ENCODE measurements at places on chromosomes 2 and 18. TPM values are rescaled to one million over a fixed set of nuclear protein-coding genes. Genes with fewer than 3 reads are reported as not detected.

DNA sequence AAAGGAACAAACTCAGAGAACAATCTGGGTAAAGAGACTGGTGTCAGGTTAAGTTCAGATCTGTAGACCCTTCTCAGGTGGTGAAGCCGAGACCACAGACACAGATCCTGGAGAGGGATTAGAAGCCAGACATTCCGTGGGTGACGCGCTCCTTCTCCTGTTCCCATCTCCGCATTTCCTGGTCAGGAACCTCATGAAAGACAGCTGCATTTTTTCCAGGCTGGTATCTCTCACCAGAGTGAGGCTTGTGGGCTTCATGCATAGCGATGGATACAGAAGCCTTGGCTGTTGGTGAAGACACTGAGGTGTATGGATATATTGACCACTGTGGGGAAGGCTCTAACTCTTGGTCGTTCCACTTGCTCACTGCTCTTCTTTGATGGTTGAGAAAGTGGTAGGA lies 152.6 kb downstream of the FAM210A start:
- no peak overlapping the region for H3K4me3 ChIP-seq
- DNase-seq, result no peak
- no peaks in the 10 kb centered on the region for H3K36me3 ChIP-seq
- H3K27me3 ChIP-seq, result no peaks in the 10 kb centered on the region

DNA sequence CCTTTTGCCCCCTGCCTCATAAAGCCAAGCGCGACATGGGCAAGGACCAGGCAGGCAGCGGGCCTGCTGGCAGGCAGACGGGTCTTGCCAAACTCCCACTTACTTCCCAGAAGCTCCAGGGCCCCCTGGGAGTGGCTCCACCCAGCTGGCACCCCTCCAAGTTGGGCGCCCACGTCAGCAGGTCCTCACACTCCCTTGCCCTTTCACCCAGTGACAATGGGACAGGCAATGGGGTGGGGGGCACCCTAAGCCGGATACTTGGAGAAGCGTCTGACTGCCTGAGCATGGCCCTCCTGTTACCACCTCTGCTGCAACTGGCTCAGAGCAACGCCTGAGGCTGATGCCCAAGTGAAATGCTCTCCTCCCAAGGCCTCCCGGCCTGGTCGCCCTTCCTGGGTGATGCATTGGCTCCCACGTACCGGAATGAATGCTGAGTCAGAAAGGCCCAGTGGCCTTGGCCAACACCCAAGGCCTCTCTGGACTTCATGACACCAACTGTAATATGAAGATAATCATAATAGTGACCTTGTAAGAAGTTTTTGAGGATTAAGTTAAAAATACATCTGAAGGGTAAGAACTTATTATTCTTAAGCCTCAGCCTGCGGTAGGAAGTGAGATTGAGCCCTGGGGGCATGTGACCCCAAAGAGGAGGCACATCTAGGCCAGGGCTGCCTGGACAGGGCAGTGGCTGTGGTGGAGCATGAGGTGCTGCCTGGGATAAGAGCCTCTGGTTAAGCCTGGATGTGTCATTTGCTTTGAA lies 31.6 kb downstream of the KCNK3 start:
- no peak for DNase-seq
- peaks cover 22% of the 10 kb centered on the region for H3K4me1 ChIP-seq

DNA sequence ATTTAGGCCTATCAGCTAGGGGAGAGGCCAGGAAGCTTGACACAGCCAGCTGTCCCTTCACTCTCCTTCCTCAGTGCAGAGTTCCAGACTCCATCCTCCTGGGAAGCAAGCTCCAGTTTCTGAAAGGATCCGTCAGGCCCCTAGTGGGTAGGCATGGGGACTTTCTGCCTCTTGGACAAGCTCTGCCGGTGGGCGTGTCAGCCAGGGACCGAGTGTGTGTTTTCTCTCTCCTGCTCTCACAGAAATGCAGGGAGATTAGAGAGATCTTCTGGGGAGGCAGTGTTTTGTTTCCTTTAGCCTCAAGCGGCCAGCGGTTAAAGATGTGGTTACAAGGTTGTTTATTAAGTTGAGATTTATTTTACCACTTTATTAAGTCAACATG lies 29.9 kb upstream of the OTOS start:
- H3K36me3 ChIP-seq, result no peaks in the 10 kb centered on the region
- H3K4me1 ChIP-seq, result no peaks in the 10 kb centered on the region
- H3K4me3 ChIP-seq, result no peak overlapping the region

- no peak overlapping the region for H3K4me3 ChIP-seq
- no peak overlapping the region for H3K27ac ChIP-seq
- DNase-seq, result no peak
- no peaks in the 10 kb centered on the region for H3K4me1 ChIP-seq
- no peaks in the 10 kb centered on the region for H3K36me3 ChIP-seq
Observed at GRCh38 chr2:187377340-187377739, 70.7 kb downstream of the CALCRL start.

- DNase-seq, result no peak
- no peaks in the 10 kb centered on the region for H3K27me3 ChIP-seq
- H3K36me3 ChIP-seq, result no peaks in the 10 kb centered on the region
- H3K27ac ChIP-seq, result no peak overlapping the region
Observed at GRCh38 chr2:167966937-167967913, 280.2 kb downstream of the STK39 start.

DNA sequence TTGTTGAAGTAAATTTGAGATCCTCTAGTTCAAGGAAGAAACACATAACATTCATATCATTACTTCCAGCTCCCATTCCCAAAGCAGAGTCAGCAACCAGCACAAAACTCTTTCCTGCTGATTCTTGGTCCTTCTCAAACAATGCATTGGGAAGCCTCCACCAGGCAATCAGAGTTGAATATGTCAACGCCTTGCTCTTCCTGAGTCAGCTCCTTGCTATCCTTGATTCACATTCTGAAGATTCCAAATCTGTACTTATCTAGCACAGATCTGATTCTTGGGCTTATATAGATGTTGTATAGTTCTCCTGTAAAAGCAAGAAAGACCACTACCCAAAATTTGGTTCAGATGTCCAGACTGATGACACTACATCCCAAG lies 29.6 kb downstream of the CFAP210 start:
- no peak for DNase-seq
- H3K27me3 ChIP-seq, result no peaks in the 10 kb centered on the region
- H3K27ac ChIP-seq, result no peak overlapping the region
- H3K4me1 ChIP-seq, result no peaks in the 10 kb centered on the region
- no peak overlapping the region for H3K4me3 ChIP-seq

DNA sequence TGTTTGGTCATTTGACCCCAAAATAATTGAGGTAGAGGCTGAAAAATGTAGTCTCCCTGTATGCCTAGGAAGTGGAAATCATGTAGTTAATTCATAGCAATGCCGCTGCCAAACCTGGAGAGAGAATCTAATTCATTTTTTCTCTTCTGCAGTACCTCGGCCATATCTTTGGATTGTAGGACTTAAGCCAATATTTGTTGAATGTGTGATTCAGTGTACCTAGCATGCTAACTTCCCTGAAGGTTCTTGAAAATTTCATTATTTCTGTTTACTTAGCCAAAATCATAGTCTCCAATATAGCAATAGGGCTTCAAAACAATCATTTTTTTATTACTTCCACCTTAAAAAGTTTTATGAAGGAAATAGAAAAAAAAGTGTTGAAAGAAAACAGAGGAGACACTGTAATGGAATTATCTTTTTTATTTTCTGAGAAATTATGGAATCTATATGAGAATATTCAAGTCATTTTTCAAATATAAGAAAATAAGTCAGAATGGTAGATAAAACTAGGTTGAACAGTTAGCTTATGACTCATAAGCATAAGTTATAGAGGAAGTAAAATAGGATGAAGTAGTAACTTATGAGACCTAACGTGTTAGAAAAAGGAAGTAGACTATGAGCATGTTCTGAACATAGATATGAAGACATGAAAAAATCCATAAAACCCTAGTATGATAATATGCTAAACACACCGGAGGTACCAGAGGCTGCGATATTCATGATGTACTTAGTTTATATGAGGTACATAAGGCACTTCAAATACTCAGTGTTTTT lies 35.2 kb upstream of the CDH19 start:
- no peaks in the 10 kb centered on the region for H3K36me3 ChIP-seq
- no peak overlapping the region for H3K4me3 ChIP-seq
- no peaks in the 10 kb centered on the region for H3K4me1 ChIP-seq
- DNase-seq, result no peak
- no peaks in the 10 kb centered on the region for H3K27me3 ChIP-seq

- no peak for DNase-seq
- no peak overlapping the region for H3K27ac ChIP-seq
- H3K27me3 ChIP-seq, result no peaks in the 10 kb centered on the region
- no peak overlapping the region for H3K4me3 ChIP-seq
Observed at GRCh38 chr2:231102772-231103171, 22.1 kb downstream of the HTR2B start.

- no peaks in the 10 kb centered on the region for H3K27me3 ChIP-seq
- H3K4me1 ChIP-seq, result peaks cover 27% of the 10 kb centered on the region
- peak overlapping the region; percentile 37 for H3K27ac ChIP-seq
- no peak overlapping the region for H3K4me3 ChIP-seq
Observed at GRCh38 chr2:42567806-42568400, 529 bp upstream of the MTA3 start.

- H3K36me3 ChIP-seq, result no peaks in the 10 kb centered on the region
- H3K4me3 ChIP-seq, result no peak overlapping the region
- H3K27me3 ChIP-seq, result no peaks in the 10 kb centered on the region
Observed at GRCh38 chr2:116669782-116670181, 1144.7 kb upstream of the DDX18 start.

DNA sequence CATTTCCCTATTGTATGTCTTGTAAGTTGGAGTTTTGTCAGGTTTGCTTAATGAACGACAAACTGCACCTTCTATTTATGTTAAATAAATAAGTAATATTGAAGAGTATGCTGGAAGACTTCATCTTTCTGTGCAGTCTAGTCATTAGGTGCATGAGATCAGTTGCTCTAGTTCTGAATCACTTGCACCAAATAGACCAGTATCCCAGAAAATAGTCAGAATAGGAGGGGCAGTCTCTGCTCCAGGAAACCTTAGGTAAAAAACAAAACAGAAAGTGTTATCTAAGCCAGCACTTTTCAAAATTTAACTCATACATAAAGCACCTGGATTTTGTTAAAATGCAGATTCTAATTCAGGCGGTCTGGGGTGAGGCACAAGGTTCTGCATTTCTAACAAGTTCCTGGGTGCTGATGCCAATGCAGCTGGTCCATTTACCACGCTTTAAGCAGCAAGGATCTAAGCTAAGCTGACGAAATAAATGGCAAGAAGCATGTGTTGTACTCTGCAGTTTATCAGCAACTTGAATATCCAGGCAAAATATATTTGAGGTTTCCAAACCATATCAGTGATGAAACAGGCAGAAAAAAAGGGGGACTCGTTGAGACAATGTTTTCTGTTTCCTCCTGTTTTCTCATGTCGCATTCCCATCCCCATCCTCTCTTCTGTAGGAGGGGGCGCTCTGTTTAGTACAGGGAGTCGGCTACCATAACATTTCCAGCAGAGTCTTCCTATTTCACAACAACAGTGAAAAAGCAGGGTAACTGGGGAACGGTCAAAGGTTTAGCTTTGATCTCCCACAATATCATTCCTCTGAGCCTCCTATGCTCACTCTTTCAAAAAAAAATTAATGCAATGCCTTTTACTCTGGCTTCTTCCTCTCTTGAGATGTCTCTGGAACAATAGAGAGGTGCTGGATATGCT lies 106.4 kb downstream of the MBD2 start:
- H3K27me3 ChIP-seq, result no peaks in the 10 kb centered on the region
- no peak overlapping the region for H3K4me3 ChIP-seq
- H3K27ac ChIP-seq, result no peak overlapping the region
- no peaks in the 10 kb centered on the region for H3K36me3 ChIP-seq
- no peaks in the 10 kb centered on the region for H3K4me1 ChIP-seq

DNA sequence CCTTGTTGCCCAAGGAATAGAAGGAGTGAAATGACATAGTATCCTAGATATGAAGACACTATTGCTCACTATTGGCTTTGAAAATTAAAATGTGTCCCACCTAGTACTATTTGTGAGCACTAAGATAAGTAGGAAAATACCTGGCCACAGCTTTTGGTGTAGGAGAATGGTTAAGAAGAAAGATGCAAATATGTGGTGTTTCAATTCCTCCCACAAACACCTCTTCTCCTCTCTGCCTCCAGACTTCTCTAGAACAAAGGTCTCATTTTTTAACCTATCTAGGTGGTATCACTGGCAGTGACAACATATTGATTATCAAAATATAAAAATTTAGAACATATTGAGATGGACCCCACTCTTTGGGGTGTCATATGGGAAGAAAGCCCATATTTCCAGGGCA lies 929.9 kb upstream of the FANCL start:
- no peak for DNase-seq
- H3K4me3 ChIP-seq, result no peak overlapping the region
- no peaks in the 10 kb centered on the region for H3K27me3 ChIP-seq
- no peak overlapping the region for H3K27ac ChIP-seq
- no peaks in the 10 kb centered on the region for H3K4me1 ChIP-seq

- no peak overlapping the region for H3K4me3 ChIP-seq
- DNase-seq, result no peak
- no peak overlapping the region for H3K27ac ChIP-seq
- no peaks in the 10 kb centered on the region for H3K27me3 ChIP-seq
- H3K4me1 ChIP-seq, result no peaks in the 10 kb centered on the region
Observed at GRCh38 chr18:46400449-46400848, 256.6 kb downstream of the LOXHD1 start.

GRCh38 chr18:77866351-77866750 lies 616.7 kb downstream of the GALR1 start:
- no peaks in the 10 kb centered on the region for H3K27me3 ChIP-seq
- no peaks in the 10 kb centered on the region for H3K4me1 ChIP-seq
- H3K27ac ChIP-seq, result no peak overlapping the region
- no peak for DNase-seq
- no peaks in the 10 kb centered on the region for H3K36me3 ChIP-seq

- no peak overlapping the region for H3K27ac ChIP-seq
- H3K4me3 ChIP-seq, result no peak overlapping the region
- DNase-seq, result no peak
Observed at GRCh38 chr2:692767-693166, 15.6 kb upstream of the TMEM18 start.

DNA sequence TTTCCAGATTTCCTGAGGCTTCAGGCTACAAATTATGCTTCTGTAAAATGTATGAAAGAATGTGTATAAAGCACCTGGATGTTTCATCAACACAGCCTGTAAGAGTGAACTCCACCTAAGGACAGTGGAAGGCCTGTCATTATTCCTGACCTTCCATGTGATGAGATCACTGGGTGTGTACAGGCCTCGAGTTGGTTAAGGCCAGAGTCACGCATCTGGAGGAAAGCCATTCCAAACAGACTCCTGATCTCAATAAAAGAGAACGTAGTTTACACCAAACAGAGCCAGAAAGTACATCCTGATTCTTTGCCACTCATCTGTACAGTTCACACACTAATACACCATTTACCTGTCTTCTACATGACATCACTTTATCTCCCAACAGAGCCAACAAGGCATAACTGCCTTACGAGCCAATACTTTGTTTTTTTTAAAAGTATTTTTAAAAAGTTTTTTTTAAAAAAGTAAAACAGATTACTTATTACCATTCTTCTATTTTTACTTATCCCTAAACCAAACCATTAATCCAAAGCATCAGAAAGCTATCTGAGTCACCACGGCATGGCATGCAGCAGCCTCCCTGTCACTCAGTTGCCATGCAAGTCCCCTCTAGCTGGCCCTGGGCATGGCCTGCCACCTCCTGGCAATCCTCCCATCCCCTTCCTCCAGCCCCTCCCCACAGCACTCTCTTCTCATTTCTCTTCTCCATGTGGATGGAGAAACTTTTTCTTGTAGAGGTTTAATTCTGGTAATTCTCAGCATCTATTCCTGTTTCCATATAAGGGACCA lies 78.8 kb upstream of the TFCP2L1 start:
- H3K36me3 ChIP-seq, result no peaks in the 10 kb centered on the region
- no peak for DNase-seq
- H3K4me3 ChIP-seq, result no peak overlapping the region
- H3K27ac ChIP-seq, result no peak overlapping the region
- no peaks in the 10 kb centered on the region for H3K4me1 ChIP-seq
- H3K27me3 ChIP-seq, result no peaks in the 10 kb centered on the region

MEP1B gene
- not detected for total RNA-seq

ATP6V1B1 gene
- total RNA-seq, result 2.6 TPM

DLX1 gene
- 1.2 TPM for total RNA-seq

STARD6 gene
- not detected for total RNA-seq

HOXD8 gene
- not detected for total RNA-seq

RUFY4 gene
- total RNA-seq, result not detected

PDE1A gene
- 0.44 TPM for total RNA-seq

Data from Caco-2 (cell line).